ENCODE measurements at places on chromosomes 6 and 20.

DNA sequence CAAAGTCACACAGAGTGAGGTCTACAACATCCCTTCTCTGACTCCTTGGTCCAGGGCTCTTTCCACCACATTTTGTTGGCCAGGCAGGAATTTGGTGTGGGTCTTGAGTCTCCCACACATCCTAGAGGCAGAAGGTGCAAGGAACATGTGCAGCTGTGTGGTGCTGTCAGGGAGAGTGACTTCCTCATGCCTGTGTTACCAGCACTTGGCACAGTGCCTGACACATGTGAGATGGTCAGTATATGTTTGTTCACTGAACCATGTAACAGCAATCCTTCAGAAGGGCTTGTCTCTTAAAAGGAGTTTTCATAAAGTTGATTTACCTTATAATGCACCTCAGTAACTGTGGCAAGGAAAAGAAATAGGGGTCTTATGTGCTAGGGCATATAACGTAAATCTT lies 168.5 kb downstream of the CDC5L start:
- DNase-seq: no peak

GRCh38 chr20:25077610-25078169 lies 4.3 kb downstream of the VSX1 start:
- DNase-seq: no peak

DNA sequence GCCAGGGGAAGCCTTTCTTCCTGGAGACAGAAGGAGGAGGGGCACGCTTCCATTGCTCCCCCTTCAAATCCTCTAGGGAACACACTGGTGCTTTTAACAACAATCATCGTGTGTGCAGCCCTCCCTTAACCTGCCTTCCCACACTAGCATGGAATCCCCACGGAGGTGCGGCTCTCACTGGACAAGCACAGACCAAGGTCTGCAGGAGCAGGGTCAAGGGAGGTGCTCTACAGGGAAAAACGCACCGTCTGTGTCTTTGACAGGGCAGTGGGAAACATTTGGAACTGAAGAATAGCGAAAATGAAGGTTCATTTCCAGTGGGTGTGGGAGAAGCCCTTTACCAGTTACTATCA lies 527.1 kb downstream of the QKI start:
- no peak for DNase-seq

- DNase-seq: no peak
These were observed 282.3 kb downstream of the CD109 start for GRCh38 chr6:73978330-73978729.

- no peak for DNase-seq
These were observed 101.0 kb downstream of the EYA2 start for GRCh38 chr20:46995561-46996142.

GRCh38 chr6:66435321-66435720 lies 728.3 kb upstream of the EYS start:
- no peak for DNase-seq

GRCh38 chr6:112274774-112275173 lies 20.4 kb upstream of the LAMA4 start:
- no peak for DNase-seq

DNA sequence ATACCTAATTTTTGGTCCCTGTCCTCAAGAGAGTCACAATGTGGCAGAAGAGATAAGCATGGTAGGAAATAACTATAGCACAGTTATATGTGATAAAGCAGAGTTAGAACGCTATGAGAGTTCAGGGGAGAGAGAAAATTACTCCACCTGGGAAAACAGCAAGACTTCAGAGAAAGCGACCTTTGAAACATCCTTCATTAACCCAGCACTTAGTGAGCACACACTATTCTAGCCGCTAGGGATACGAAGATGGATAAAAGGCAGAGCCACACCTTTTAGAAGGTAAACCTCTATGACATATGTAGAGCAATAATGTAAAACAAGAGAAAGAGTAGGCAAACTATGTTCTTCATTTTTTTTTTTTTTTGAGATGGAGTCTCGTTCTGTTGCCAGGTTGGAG lies 264.3 kb downstream of the PTPRK start:
- no peak for DNase-seq

Data from skeletal muscle cell (primary cell).